ENCODE measurements at places on chromosomes 2 and 18.

DNA sequence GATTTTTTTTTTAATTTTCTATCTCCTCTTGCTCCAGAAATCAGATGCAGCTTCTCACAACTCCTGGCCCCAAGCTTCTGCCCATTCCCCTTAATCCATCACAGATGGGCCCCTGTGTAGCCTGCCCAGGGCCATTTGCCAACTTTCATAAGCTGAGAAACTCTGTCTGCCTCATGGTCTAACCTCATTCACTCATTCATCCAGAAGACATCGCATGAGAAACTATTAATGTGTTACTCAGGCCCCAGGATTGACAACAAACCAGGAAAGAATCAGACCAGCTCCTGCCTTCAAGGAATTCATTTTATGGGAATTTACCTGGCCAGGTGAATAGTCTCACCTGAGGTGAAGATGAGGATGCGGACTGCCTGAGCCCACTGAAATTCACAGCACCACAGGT lies 35.0 kb downstream of the SLC14A2 start:
- peaks cover 1% of the 10 kb centered on the region for H3K27me3 ChIP-seq
- no peaks in the 10 kb centered on the region for H3K36me3 ChIP-seq
- H3K27ac ChIP-seq: no peak overlapping the region
- no peaks in the 10 kb centered on the region for H3K4me1 ChIP-seq
- no peak for DNase-seq

- peaks cover 18% of the 10 kb centered on the region for H3K36me3 ChIP-seq
- H3K4me1 ChIP-seq: no peaks in the 10 kb centered on the region
- H3K27ac ChIP-seq: peak overlapping the region; percentile 34
- H3K4me3 ChIP-seq: no peak overlapping the region
Measured at GRCh38 chr2:3587432-3587831, 7.5 kb upstream of the COLEC11 start.

GRCh38 chr2:71746946-71747501 lies 293.7 kb downstream of the DYSF start:
- H3K36me3 ChIP-seq: peaks cover 6% of the 10 kb centered on the region
- peak overlapping the region; percentile 96 for H3K27ac ChIP-seq
- no peak overlapping the region for H3K4me3 ChIP-seq
- peaks cover 86% of the 10 kb centered on the region for H3K4me1 ChIP-seq

- no peaks in the 10 kb centered on the region for H3K36me3 ChIP-seq
- no peaks in the 10 kb centered on the region for H3K4me1 ChIP-seq
- no peak overlapping the region for H3K4me3 ChIP-seq
- peaks cover 78% of the 10 kb centered on the region for H3K27me3 ChIP-seq
- no peak overlapping the region for H3K27ac ChIP-seq
- no peak for DNase-seq
Measured at GRCh38 chr2:242054406-242054805, 184.9 kb downstream of the RTP5 start.

- no peak for DNase-seq
- H3K27ac ChIP-seq: no peak overlapping the region
- no peaks in the 10 kb centered on the region for H3K36me3 ChIP-seq
- H3K27me3 ChIP-seq: no peaks in the 10 kb centered on the region
Measured at GRCh38 chr2:107633580-107634147, 193.0 kb upstream of the RGPD4 start.

DNA sequence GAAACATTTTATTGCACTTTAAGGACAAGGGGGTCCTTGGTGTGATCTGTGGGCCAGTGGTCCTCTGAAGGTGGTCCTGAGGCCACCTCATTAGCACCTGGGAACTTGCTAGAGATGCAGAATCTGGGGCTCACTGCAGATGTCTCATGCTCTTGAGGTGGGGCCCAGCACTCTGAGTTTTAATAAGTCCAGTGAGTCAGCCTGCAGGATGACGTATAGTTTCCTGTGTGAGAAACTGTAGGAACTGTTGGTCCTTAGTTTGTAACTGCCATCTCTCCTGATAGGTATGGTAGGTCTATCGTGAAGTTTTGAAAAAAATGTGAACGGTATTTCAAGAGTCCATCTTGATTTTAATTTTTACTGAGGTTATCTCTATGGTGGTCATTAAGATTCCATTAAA lies 2.8 kb downstream of the TRPM8 start:
- H3K27me3 ChIP-seq: peaks cover 66% of the 10 kb centered on the region
- no peaks in the 10 kb centered on the region for H3K36me3 ChIP-seq
- H3K4me1 ChIP-seq: no peaks in the 10 kb centered on the region
- no peak overlapping the region for H3K4me3 ChIP-seq

GRCh38 chr2:38951766-38952165 lies 62.1 kb downstream of the ARHGEF33 start:
- no peak for DNase-seq
- no peaks in the 10 kb centered on the region for H3K4me1 ChIP-seq
- no peak overlapping the region for H3K4me3 ChIP-seq
- no peaks in the 10 kb centered on the region for H3K36me3 ChIP-seq
- no peak overlapping the region for H3K27ac ChIP-seq
